Articular chondrocyte of knee joint (primary cell): ENCODE measurements at places on chromosomes 11 and 22. TPM values are rescaled to one million over a fixed set of nuclear protein-coding genes. Genes with fewer than 3 reads are reported as not detected.

The ROBO3 gene
- 4.4 and 4.9 TPM in 2 replicates for total RNA-seq

The SREBF2 gene
- total RNA-seq, result 47.1 and 51.2 TPM in 2 replicates

The MMP7 gene
- not detected in 2 replicates for total RNA-seq

The MRGPRX3 gene
- 0.22 TPM in 1 of 2 replicates, not detected in the other for total RNA-seq

The BRD1 gene
- 19.6 and 20.0 TPM in 2 replicates for total RNA-seq
